ENCODE measurements at places on chromosomes 6 and 20. TPM values are rescaled to one million over a fixed set of nuclear protein-coding genes. Genes with fewer than 3 reads are reported as not detected.

DNA sequence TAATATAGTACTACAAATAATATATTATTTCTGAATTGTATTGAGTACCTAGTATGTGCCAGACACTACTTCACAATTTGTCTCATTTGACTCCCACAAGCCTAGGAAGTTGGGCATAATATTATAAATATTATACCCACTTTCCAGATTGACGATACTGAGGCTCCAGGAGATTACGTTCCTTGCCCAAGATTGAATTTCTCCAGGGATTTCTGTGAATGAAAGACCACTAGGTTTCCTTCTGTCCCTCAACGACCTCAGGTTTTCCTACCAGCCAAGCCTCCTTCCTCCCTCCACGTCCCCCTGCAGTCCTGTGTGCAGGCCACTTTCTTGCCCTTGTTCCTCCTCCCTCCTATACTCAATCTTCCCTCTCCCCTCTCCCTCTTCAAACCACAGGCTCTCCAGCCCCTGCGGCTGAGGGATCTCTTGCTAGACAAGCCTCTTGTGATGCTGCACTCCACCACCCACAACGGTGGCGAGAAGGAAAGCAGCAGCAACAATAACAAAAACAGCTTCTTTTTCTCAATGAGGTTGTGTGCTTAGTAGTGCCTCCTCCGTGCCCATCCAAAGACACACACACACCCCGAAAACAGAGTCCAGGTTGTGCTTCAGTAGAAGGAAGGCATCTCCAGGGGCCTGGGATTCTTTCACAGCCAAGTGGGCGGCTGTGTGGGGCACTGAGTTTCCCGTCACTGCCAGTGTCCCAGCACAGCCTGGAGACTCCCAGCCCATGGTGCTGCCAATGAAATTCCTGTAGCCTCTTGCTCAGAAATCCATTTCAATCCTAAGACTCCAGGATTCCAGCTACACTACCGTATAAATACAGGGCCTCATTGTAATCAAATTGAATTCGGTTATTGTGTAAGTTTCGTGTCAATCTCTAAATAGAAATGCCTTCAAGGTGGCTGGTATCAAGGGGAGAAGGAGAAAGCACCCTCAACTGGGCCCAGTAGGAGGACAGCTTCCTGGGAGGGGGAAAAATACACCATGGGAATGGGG lies 94.4 kb downstream of the NCR2 start:
- H3K27ac ChIP-seq: peak overlapping the region; percentile 8
- no peaks in the 10 kb centered on the region for H3K4me1 ChIP-seq
- no peak for DNase-seq
- no peak overlapping the region for H3K4me3 ChIP-seq

DNA sequence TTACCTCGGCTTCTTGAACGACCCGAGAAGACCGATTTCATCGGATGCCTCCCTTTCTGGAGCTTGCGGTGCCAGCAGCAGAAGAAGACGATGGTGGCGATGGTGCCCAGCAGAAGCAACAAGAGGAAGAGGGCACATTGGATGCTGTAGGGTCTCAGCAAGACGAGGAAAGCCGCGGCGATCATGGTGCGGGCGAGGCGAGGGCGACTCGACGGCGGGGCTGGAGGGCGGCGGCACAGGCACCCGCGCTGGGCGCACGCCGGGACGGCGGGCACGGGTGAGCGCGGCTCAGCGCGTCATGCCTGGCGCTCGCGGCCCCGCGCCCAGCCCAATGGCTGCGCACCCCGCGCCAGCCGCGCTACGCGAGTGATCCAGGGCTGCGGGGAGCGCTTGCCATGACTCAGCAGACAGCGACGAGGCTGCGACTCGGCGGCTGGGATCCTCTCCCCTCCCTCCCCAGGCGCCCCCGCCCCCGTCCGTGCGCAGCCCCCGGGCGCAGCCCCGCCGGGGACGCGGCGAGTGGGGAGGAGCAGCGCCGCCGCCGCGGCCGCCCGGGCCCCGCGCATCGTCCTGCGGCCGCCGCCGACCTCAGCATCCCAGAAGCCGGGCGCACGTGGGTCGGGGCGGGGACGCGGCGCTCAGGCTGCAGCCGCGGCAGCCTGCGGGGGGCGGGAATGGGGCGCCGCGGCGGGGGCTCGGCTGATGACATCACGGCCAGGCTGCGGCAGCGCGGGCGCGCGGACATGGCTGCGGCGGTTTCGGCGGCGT lies at the start of gene BEND6:
BEND6 (plus strand) TSS at position 705 of the 768 bp plus-strand sequence. CDS start 26,704 bp downstream, outside the sequence.
- H3K4me3 ChIP-seq: no peak within 1 kb of the TSS
- no peaks in the 10 kb centered on the region for H3K36me3 ChIP-seq
- peak; percentile 65 for DNase-seq
- peaks cover 7% of the 10 kb centered on the region for H3K4me1 ChIP-seq

- peaks cover 5% of the 10 kb centered on the region for H3K36me3 ChIP-seq
- H3K4me3 ChIP-seq: no peak overlapping the region
- H3K27me3 ChIP-seq: peaks cover 17% of the 10 kb centered on the region
- no peaks in the 10 kb centered on the region for H3K4me1 ChIP-seq
Observed at GRCh38 chr20:63291811-63292210, 1.2 kb upstream of the COL20A1 start.

- no peaks in the 10 kb centered on the region for H3K27me3 ChIP-seq
- no peaks in the 10 kb centered on the region for H3K36me3 ChIP-seq
- no peak overlapping the region for H3K27ac ChIP-seq
- H3K4me3 ChIP-seq: no peak overlapping the region
- H3K4me1 ChIP-seq: no peaks in the 10 kb centered on the region
Observed at GRCh38 chr20:63553251-63553932, 567 bp upstream of the FNDC11 start.

- DNase-seq: no peak
- H3K36me3 ChIP-seq: no peaks in the 10 kb centered on the region
- no peaks in the 10 kb centered on the region for H3K27me3 ChIP-seq
- H3K27ac ChIP-seq: no peak overlapping the region
- peaks cover 5% of the 10 kb centered on the region for H3K4me1 ChIP-seq
- no peak overlapping the region for H3K4me3 ChIP-seq
Observed at GRCh38 chr20:25532971-25533391, 52.4 kb downstream of the NINL start.

DNA sequence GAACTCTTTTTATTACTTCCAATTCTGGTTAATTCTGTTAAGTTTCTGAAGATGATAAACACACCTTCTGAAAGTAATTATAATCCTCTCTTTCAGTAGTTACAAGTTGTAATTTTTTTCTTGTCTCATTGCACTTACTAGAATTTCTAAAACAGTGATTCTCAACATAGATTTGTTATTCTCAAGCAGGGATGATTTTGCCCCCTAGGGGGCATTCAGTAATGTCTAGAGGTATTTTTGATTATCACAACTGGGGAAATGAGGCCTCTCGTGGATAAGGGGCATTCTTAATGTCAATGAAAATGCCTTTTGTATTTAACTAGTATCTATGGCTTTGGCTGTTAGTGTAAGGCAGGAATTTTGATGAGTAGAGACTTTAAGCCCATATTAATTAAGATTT lies 39.4 kb upstream of the MAFB start:
- no peaks in the 10 kb centered on the region for H3K4me1 ChIP-seq
- no peaks in the 10 kb centered on the region for H3K27me3 ChIP-seq
- no peak overlapping the region for H3K4me3 ChIP-seq
- H3K27ac ChIP-seq: no peak overlapping the region

GRCh38 chr6:28167926-28168325 lies 26.2 kb downstream of the ZKSCAN8 start:
- H3K27ac ChIP-seq: no peak overlapping the region
- H3K36me3 ChIP-seq: no peaks in the 10 kb centered on the region
- H3K4me1 ChIP-seq: no peaks in the 10 kb centered on the region
- no peaks in the 10 kb centered on the region for H3K27me3 ChIP-seq
- no peak for DNase-seq

Gene PLAGL2
- total RNA-seq: 6.9 TPM

- H3K4me1 ChIP-seq: peaks cover 5% of the 10 kb centered on the region
- H3K27me3 ChIP-seq: no peaks in the 10 kb centered on the region
- no peak overlapping the region for H3K27ac ChIP-seq
- no peak overlapping the region for H3K4me3 ChIP-seq
- H3K36me3 ChIP-seq: no peaks in the 10 kb centered on the region
Observed at GRCh38 chr6:44162876-44163625, 4.4 kb downstream of the CAPN11 start.

- no peaks in the 10 kb centered on the region for H3K4me1 ChIP-seq
- no peaks in the 10 kb centered on the region for H3K36me3 ChIP-seq
- no peak overlapping the region for H3K4me3 ChIP-seq
- H3K27me3 ChIP-seq: no peaks in the 10 kb centered on the region
Observed at GRCh38 chr20:20816969-20817755, 104.7 kb upstream of the RALGAPA2 start.

DNA sequence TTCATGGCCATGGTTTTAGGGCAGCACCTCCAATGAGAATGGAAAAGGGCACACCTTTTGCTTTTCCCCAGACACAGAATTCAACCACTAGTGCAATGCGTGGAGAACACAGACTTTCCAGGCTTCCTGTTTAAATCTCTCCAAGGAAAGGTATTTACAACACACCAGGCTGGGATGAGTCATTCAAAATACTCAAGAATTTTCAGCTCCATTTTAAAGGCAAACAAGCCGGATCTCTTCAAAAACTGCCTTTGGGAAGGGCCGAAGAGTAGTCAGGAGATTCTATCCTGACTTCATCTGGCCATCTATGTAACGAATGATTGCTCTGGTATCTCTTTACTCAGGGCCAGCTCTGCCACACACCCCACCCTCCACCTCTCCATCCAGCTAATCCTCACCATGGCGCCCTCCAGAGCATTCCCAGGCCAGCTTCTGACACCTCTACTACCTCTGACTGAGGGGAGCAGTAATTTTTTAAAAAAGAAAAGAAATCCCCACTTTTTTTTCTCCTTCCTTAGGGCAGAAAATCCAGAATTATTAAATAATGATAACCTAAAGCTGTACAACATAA lies 254.6 kb downstream of the LY86 start:
- H3K27ac ChIP-seq: no peak overlapping the region
- no peak overlapping the region for H3K4me3 ChIP-seq
- H3K27me3 ChIP-seq: no peaks in the 10 kb centered on the region
- peaks cover 8% of the 10 kb centered on the region for H3K4me1 ChIP-seq
- no peaks in the 10 kb centered on the region for H3K36me3 ChIP-seq

Gene F13A1
- total RNA-seq: 231 TPM

All from adrenal gland (tissue), 19 donors.